ENCODE measurements at places on chromosomes 4 and X. TPM values are rescaled to one million over a fixed set of nuclear protein-coding genes. Genes with fewer than 3 reads are reported as not detected.

Gene CFAP299
- total RNA-seq: not detected

Gene ARSJ
- total RNA-seq: not detected

Gene SYTL4
- total RNA-seq: not detected

Gene LAGE3
- total RNA-seq: 29.9 TPM

Gene EVC2
- total RNA-seq: 2.2 TPM

Gene NPY5R
- not detected for total RNA-seq

Gene DSPP
- total RNA-seq: not detected

Gene DOK7
- total RNA-seq: not detected

Gene NKAP
- total RNA-seq: 10.4 TPM

Gene GABRQ
- total RNA-seq: not detected

Gene MAP7D2
- 0.43 TPM for total RNA-seq

Gene RTL5
- total RNA-seq: 0.13 TPM

Gene UGT2B17
- total RNA-seq: not detected

Gene NUDT11
- 0.73 TPM for total RNA-seq

Measured in activated CD4-positive, alpha-beta memory T cell treated with anti-CD3 and anti-CD28 coated beads, Interleukin-2, amount 10 ng/mL, durations not matched to agents 7 days and 5 days (primary cell).